Ovary (tissue), 10 donors: ENCODE measurements at places on chromosomes 3 and 15. TPM values are rescaled to one million over a fixed set of nuclear protein-coding genes. Genes with fewer than 3 reads are reported as not detected.

Gene FBXL2
- polyA plus RNA-seq: 4.6 TPM

Gene AGBL1
- polyA plus RNA-seq: not detected

DNA sequence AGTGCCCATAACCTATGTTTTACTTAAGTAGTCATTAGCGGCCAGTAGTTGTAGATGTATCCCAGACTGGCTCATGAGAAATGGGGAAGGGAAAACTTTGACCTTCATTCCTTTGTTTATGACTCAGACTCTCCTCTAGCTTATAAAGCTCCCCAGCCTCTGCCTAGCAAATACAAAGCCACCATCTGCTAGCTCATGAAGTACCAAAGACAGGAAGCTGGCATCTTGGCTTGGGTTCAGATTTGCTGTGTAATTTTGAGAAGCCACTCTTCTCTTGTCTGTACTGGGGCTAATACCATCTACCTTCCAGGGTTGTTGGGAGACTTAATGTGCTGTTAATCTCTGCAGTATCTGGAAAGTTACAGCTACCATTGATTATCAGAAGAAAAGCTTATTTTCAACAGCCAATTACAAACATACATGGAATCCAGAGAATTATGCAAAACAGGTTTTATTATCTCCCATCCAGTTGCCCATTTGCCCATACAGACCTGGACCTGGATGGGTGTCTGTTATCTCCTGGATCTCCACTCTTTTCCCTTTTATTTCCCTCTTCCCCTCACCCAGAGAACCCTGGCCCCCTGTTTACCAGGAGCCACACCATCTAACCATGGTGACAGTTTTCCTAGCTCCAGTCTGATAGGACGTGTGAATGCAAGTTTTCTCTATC is 153.8 kb downstream of the SEMA6D start:
- no peak overlapping the region for H3K4me3 ChIP-seq
- H3K27ac ChIP-seq: no peak overlapping the region
- H3K36me3 ChIP-seq: no peaks in the 10 kb centered on the region
- no peak for DNase-seq
- H3K4me1 ChIP-seq: peaks cover 2% of the 10 kb centered on the region

GRCh38 chr15:79680720-79681119 is 216.1 kb downstream of the MTHFS start:
- H3K4me3 ChIP-seq: no peak overlapping the region
- peaks cover 3% of the 10 kb centered on the region for H3K4me1 ChIP-seq
- no peaks in the 10 kb centered on the region for H3K27me3 ChIP-seq
- DNase-seq: no peak
- H3K36me3 ChIP-seq: no peaks in the 10 kb centered on the region

DNA sequence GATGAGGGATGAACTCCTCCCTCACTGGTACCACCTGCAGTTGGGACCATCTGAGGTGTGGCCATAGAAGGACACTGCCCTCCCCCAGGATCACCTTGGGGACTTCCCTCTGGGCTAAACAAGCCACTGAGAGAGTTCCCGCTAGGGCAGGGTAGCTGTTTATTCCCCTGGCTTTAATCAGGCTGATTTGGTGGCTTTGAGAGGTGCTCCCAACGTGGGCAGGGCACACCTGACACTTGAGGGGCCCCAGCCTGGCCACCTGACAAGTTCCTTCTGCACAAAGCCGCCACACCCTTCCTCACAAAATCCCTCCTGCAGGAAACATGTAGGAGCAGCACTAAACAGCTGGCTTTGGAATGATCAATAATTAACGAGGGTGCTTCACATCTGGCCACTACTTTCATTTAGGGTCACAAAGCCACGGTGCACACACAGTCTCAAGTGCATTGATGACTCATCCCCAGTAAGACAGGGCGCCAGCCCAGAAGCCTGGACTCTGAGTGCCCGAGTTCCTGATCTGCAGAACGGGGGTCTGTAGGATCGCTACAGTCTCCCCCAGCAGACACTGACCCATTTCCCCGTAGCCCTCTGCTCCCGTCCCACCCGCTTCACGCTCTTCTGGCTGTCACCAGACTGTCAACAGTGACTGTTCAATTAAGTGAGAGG is 75.1 kb downstream of the ATP10A start:
- H3K27me3 ChIP-seq: no peaks in the 10 kb centered on the region
- H3K4me3 ChIP-seq: no peak overlapping the region
- H3K27ac ChIP-seq: peak overlapping the region; percentile 24
- DNase-seq: no peak
- peaks cover 12% of the 10 kb centered on the region for H3K4me1 ChIP-seq

Gene SPINK8
- polyA plus RNA-seq: not detected
